SW480 (cell line): ENCODE measurements at places on chromosomes 2 and 18.

- no peak for DNase-seq
These were observed 113.6 kb downstream of the CELF4 start for GRCh38 chr18:37452015-37452414.

GRCh38 chr2:236871500-236872001, 214.1 kb upstream of the COPS8 start:
- DNase-seq, result peak; percentile 48

DNA sequence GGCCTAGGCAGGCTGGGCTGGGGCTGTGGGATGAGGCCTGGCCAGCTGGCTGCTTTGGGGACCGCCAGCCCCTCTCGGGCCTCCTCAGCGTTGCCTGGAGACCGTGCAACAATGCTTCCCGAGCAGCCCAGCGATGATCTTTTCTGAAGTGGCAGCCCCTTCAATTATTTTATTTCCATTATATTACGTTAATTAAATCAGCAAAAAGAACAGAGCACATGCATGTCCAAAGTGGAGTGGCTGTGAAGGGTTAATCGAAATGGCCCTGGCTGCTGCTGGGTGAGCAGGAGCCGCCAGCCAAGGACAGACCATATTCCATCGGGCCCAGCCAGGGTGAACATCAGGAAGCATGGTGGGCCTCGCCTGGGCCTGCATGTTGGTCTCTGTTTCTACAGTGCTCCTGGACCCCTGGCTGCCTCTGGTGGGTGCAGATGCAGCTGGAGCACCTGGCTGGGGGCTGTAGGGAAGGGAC, 245.5 kb downstream of the MYCN start:
- no peak for DNase-seq

- DNase-seq, result no peak
These were observed 11.2 kb downstream of the IL18RAP start for GRCh38 chr2:102433973-102434654.

- no peak for DNase-seq
These were observed 6.8 kb downstream of the PKP4 start for GRCh38 chr2:158463496-158464095.

DNA sequence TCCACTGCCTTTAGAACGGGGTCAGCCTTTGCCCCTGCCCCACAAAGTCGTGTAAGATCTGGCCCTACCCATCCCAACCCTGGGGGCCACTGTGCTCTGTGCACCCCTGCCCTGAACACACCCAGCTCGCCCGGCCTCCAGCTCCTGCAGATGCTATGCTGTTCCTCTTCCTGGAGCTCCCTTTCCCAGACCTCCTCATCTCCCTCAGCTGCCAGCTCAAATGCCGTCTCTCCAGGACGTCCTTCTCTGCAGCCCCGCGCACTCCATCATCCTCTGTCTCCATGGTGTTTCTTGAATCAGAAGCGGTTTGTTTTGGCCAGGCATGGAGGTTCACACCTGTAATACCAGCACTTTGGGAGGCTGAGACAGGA, 94.1 kb downstream of the SH3BP4 start:
- no peak for DNase-seq

GRCh38 chr2:235563056-235563910, 69.4 kb downstream of the AGAP1 start:
- no peak for DNase-seq

- no peak for DNase-seq
These were observed 113.6 kb upstream of the ARHGAP15 start for GRCh38 chr2:143015656-143016055.

GRCh38 chr2:63772061-63772460, 69.6 kb upstream of the UGP2 start:
- DNase-seq, result no peak

DNA sequence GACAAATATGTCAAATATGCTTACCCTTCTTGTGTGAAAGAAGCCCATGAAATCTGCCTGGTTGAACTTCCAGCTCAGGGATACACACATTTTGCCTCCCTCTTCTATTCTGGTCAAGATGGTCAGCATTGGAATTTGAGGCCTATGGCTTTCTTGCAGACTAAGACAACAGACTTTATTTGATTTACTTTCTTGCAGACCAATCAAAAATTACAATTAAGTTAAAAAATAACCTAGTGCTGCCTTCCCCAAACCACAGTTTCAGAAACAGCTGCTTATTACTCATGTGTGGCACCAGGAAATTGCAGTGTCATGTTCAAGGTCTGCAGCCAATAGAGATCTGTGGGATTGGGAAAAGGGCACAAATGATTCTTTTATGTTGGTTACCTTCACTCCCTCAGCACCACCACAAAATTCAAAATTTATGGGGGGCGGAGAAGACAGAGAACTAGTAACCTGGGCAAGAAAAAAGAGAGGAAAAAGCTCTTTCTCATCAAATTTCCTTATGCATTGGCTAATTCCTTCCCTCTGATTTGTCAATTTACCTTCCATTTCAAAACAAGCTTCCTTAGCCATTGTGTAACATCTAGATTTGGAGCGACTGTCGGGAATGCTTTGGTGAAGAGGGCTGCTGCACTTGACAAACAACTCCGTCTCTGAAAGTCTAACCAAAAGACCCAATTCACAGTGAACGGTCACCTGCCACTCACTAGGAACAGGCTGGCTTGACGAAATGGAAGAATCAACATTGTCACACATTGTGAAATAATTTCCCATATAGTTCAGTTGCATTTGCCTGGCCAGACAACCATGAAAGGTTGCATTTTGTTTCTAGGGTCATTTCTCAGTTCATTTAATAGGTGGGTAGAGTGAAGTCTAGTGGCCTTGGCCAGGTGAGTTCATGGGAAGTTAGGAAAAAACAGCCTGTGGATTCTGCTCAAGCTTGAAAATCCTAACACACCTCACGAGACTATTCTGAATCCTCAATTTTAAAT, 100.4 kb upstream of the FZD5 start:
- peak; percentile 23 for DNase-seq

DNA sequence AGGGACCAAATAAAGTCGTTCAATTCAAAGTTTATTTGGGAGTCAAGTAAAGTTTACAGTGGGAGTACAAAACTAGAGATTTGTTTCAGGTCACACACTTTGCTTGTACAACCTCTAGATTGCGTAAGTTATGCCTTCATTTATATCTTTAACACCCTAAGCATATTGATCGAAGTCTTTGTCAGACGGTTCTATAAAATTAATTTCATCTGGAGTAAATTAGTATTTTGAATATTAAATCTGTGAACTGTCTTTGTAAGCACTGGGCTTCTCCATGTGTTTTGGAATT, 119.7 kb downstream of the ACAA2 start:
- DNase-seq, result no peak

- no peak for DNase-seq
These were observed 2798.7 kb upstream of the TEKT4 start for GRCh38 chr2:92072461-92073035.

- no peak for DNase-seq
These were observed 340.3 kb downstream of the PLCL1 start for GRCh38 chr2:198144660-198145059.

DNA sequence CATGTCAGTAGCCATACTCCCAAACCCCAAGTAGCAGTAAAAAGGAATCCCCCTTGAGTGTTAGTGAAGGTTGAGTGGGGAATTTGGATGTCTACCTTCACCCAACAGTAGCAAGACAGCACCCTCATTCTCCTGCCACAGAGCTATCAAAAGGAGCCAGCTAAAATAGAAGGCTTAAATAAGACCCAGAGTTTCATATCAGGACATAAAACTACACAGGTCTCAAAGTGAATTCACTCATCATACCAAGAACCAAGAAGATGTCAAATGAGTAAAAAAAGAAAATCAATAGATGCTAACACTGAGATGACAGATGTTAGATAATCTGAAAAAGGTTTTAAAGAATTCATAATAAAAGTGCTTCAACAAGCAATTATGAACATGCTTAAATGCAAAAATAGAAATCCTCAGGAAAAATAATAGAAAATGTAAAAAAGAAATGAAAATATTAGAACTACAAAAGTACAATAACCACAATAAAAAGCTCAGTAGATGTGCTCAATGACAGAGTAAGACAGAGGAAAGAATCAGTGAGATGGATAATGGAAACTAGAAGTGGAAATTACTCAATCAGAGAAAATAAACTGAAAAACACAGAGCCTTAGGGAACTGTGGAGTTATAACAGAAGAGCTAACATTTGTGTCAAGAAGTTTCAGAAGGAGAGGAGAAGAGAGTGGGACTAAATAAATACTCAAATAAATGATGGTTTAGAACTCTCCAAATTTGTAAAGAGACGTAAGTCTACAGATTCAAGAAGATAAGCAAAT, 90.5 kb downstream of the EDAR start:
- DNase-seq, result no peak

GRCh38 chr18:25639596-25639995, 287.6 kb upstream of the ZNF521 start:
- no peak for DNase-seq

DNA sequence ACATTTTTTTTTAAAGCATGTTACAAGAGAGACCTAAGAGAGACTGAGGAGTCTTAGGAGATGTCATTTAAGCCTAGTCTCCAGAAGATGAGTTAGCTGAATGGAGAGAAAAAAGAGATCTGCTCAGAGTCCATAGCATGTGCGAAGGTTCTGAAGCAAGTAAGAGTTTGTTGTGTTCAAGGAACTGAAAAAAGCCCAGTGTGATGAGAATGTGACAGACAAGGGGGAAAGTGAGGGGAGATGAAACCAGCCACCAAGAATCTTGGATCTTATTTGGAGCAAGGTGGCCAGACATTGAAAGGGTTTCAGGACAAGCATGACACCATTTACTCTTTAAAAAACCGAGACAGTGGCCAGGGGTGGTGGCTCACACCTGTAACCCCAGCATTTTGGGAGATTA, 5.2 kb upstream of the MOB1A start:
- no peak for DNase-seq

DNA sequence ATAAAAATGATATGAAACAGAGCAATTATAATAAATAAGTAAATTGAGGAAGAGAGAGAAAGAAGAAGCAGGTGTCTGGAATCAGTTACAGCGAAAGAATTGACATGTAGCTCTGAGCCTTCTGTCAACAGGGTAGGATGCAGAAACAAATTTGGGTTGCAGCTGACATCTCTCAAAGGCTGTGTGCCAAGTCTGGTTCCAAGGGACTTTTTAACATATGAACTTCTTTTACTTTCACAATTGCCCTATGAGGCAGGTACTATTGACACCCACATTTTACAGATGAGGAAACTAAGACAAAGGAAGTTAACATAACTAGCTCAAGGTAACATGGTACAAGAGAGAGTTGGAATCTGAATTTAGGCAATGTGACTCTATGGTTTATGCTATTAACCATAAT, 260.0 kb downstream of the ASXL3 start:
- no peak for DNase-seq

- peak; percentile 48 for DNase-seq
These were observed 285.8 kb downstream of the NBAS start for GRCh38 chr2:15275346-15275745.

GRCh38 chr2:121047383-121047782, 237.6 kb downstream of the TFCP2L1 start:
- DNase-seq, result no peak

DNA sequence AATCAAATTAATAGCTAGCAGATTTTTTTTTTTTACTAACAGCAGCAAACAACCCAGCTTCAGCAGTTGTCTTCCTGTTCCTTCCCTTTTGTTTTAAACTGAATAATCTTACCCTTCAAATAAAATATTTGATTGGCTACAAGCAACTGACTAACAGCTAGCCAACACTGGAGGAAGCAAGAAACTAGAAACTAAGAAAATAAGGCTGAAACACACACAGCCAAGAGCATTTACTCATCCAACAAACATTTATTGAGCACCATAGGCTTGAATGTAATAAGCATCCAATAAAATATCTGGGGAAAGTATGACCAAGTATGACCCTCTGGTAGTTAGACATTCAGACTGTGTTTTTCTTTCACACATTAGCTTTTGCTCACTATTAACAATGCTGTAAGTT, 189.2 kb downstream of the CD226 start:
- no peak for DNase-seq

DNA sequence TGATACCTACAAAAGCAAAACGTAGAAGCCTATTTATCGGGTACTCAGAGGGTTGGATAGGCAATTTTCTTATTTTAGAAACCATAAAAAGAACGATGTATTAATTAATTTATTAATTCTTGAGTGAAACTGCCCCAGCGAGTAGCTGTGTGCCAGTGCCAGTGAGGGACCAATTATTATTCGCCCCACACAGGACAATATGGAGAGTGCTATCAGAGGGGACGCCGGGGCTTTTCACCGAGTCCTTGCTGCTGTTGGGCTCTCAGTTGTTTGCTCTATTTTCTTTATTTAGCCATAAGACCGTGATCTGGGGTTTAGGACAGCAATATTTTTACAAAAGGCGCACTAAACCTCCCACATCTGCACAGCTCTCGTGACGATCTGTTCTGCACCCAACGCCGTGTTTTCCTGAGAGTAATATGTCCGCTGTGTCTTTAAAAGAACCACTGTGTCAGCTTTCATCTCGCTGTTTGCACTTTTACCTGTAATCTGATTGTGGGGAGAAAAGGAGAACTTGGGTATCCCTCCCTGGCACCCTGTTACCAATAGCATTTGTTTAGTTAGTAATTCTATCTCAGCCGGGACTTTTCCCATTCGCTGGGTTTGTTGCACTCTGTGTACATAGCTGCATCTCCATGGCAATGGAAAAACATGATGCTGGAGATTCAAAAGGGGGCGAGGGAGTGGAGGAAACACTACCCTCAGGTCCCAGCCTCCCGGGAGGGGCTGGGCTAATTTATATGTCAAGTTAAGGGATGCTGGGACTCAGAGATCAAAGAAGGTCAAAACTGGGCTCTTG, 30.1 kb upstream of the ZNF516 start:
- DNase-seq, result peak; percentile 17

DNA sequence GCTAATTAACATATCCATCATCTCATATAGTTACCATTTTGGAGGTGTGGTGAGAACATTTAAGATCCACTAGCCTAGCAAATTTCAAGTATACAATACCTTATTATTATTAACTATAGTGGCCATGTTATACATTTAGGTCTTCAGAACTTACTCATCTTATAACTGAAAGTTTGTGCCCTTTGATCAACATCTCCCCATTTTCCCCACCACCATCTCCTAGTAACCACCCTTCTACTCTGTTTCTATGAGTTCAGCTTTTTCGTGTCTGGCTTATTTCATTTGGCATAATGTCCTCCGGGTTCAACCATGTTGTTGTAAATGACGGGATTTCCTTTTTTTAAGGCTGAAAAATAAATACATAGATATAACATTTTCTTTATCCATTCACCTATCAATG, 15.9 kb downstream of the NEURL3 start:
- DNase-seq, result no peak

- DNase-seq, result peak; percentile 83
These were observed 37.0 kb downstream of the NIFK start for GRCh38 chr2:121699421-121700333.

GRCh38 chr2:35199298-35199697, 1156.3 kb upstream of the CRIM1 start:
- peak; percentile 17 for DNase-seq
